GDM1 (cell line): ENCODE measurements at places on chromosomes 6 and 20.

GRCh38 chr6:23091795-23092194 is 522.4 kb downstream of the HDGFL1 start:
- no peak for DNase-seq

DNA sequence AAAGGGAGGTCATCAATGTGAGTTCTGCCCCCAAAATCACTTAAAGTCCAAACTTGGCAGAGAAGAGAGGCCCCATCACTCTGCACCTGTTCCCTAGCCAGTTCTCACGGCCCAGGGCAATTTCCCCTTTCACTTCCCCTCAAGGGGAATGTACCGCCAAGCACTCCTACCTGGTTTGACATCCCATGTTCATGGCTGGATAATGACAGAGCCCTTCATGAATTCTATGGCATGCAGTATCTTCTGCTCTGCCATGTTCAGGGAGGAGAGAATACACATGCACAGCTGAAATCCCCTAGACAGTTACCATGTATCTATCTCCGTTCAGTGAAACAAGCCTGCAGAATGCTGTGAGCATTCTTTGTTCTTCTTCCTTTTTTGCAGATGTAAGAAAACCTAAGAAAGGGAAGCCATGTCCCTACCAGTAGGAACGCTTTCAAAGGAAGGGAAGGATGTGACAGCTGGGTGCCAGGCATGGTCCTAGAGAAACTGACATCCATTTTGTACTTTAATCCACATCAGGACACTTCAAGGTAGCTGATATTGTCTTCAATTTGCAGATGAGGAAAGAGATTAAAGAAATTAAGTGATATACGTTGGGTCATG is 79.8 kb upstream of the ARID1B start:
- DNase-seq: no peak

- no peak for DNase-seq
These were observed 119.8 kb downstream of the NFATC2 start for GRCh38 chr20:51422514-51423289.

DNA sequence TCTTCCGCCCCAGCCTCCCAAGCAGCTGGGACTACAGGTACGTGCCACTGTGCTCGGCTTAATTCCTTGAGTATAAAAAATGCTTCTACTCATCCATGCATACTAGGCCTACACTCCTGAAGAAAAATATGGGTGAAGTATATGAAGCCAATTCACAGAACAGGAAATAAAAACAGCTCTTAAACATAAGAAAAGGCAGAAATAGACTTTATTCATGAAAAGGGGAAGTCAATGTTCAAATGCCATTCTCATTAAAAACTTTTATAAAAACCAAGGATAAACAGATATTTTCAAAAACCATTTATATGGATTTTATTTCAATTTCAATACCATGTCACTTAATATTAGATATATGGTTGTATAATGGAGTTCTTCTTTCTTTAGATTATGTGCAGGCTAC is 18.3 kb downstream of the SERPINB9 start:
- DNase-seq: no peak

DNA sequence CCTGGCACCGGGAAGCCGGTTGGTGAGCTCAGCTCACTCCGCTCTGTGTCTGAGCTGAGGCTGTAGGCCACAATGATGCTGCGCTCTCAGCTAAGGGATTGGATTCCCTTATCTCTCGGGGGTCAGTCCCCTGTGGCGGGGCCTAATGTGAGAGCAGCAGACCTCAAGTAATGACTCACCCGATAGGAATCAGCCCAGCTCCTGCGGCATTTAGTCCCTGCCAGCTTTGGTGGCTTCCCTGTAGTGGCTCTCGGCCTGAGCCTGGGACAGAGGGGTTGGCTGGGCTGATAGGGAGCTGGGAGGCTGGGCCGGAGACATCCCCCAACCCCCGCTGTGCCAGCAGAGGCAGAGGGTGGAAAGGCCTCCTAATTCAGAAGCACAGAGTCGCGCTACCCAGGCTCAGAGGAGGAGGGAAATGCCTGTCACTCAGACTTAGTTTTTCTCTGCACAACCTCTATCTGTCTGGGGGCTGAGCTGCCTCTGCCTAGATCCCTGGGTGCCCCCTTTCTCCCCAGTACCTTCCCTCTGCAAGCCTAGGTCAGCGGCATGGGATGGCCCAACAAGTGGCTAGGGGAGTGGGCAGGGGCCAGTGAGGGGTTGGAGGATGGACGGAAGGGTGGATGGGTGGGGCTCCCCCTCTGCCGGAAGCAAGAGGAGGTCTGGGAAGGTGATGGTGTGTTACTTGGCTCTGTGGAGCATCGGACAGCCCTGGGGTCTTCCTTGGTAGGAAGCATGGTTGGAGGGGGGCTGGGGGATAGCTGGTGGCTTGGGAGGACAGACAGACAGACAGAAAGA is 92.2 kb downstream of the CDH22 start:
- peak; percentile 78 for DNase-seq

GRCh38 chr6:92132457-92132856 is 1286.9 kb downstream of the EPHA7 start:
- DNase-seq: no peak

GRCh38 chr6:27280064-27280539 is 32.0 kb downstream of the POM121L2 start:
- DNase-seq: peak; percentile 1

- DNase-seq: no peak
These were observed 10.9 kb downstream of the NINL start for GRCh38 chr20:25574411-25574810.

DNA sequence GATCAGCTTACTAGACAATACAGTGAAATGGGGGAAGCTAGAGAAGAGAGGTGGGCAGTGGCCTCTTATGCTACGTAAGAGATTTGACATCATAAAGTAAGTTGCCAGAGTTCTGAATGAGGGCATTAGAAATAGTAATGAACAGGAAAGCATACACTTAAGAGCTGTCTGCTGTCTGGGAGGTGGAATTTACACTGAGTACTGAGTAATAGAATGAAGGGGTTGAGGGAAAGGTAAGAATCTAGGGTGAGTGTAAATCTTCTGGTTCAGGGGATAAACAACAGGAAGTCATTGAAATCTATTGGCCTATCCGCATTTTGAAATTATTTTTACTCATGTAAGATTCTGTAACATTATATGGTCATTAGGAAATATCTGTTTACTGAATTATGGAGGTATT is 35.8 kb downstream of the HLA-DMB start:
- no peak for DNase-seq

DNA sequence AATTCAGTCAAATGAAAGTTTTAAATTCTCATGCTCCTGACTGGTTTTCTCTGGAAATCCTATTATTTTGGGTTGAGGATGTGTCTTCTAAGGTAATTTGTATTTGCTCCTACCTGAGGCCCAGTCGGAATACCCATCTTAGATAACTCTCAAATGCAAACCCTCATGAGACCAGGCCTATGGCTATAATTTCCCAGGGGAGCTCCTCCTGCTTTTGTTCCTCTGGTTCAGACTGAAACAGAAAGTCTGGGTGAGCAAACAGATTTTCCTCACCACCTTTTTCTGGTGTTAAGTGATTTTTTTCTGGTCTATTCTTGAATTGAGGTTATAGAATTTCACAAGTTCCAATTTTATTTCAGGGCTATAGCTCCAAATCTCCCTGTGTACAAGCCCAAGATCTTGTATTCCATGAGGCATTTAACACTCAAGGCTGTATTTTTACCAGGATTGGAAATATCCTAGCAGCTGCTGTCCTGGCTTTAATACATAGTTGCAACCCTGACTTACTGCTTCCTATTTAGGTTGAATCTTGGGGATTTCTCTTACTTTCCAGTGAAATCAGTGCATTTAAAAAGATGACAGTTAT is 169.1 kb upstream of the PTCHD4 start:
- DNase-seq: no peak

- no peak for DNase-seq
These were observed 4.0 kb downstream of the STK4 start for GRCh38 chr20:44970243-44970757.
